ENCODE measurements at places on chromosomes 3 and 15.

- DNase-seq = no peak
These were observed 43.9 kb upstream of the ARL8B start for GRCh38 chr3:5078151-5078550.

- DNase-seq = no peak
These were observed 175.1 kb downstream of the PTPRG start for GRCh38 chr3:61736506-61736905.

DNA sequence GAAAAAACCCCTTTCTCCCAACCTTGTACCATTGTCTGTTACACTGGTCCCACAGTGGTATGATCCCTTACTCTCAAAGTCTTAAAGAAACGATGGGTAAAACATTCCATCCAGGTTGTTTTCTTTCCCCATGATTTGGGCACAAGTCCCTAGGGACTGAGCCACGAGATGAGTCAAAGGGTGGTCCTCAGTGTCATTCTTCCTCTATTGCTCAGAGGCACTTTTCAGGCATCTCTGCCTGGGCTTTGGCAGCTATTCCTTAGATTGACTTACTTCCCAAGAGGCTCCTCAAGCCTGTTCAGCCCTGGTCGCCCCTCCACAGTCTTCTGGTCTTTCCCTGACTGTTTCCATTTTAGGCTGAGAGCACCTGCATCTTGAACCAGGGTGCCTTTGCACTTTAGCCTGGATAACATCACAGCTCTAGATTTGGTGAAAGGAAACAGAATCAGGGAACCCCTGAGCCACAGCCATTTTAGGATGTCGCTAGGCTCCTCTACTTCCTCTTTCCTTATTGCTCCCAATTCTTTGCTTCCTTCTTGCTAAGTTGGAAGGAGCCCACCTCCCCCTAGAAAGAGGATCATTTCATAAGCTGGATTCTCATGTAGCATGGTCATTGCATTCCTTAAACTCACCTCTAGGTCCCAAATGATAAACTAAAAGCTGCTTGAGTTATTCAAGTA lies 131.0 kb upstream of the TPRG1 start:
- DNase-seq = no peak

DNA sequence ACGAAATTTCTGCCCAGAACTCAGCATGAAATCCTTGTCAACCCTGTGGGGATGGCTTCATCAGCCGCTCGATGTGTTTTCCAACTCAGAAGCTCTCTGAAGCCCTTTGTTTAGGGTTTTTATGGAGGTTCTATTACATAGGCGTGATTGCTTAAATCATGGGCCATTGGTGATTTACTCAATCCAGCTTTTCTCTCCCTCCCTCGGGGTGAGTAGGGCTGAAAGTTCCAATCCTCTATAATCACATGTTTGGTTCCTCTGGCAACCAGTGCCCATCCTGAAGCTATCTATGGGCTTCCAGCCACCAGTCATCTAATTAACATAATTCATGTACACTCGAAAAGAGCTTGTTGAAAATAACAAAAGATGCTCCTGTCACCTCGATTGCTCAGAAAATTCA lies 51.6 kb downstream of the GATM start:
- DNase-seq = no peak

DNA sequence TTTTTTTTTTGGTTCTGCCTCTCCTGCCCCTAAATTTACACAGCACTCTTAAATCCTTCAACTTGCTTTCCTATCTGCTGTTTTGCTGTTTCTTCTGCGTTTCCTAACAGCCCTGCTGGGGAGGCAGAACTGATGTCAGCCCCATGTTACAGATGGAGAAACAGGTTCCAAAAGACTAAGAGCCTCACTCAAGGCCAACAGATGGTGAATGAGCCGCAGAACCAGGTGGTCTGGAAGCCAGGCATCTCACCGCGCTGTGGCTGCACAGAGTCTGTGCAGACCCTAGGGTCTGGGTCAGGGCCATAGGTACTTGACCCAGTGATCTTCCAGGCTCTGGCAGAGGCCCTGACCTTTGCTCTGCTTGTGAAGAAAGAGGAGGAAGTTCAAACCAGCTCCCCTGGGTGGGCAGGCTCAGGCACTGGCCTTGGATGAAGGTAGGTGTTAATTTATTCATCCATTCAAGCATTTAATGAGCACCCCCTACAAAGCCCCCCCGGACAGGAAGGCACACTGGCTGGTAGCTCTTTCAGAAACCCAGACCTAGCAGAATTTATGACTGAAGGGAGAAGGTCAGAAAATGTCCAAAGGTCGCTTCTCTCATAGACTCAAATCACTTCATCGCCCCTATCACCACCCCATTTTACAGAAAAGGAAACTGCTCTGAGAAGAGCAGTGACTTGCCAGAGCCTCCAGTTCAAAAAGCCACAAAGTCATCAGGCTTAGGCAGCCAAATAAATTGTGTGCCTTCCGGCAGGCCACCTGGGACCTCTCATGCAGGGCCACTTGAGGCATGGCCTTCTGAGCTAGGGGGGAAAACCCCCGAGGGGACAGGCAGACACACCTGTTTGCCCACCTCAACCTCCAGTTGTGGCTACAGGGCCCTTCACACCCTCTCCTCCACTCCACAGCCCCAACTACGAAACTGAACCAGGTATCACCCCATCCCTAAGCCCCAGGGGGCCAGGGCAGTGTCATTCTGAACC lies 2.7 kb downstream of the CHDH start:
- no peak for DNase-seq

- no peak for DNase-seq
These were observed 36.7 kb upstream of the SLC7A14 start for GRCh38 chr3:170622369-170623159.

- no peak for DNase-seq
These were observed 41.1 kb upstream of the PLSCR5 start for GRCh38 chr3:146646261-146646660.

GRCh38 chr15:33980159-33980558 lies 11.9 kb downstream of the CHRM5 start:
- no peak for DNase-seq

DNA sequence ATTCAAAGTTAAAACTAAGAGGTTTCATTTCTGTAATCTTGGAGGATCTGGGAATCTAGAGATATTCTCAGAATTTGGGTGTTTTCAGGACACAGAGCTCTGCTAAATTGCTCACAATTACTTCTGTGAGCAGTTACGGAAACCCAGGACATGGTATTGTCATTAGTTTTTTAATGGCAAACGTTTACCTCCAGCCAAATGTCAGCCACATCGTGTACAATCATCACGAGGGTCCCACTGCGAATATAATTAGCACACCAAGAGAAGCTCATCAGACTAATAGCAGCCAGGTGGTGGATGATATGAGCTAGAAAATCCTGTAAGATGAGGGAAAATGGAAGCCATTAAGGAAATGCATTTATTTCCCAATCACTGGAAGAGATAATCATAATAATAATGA lies 56.0 kb downstream of the CERS3 start:
- DNase-seq = no peak

DNA sequence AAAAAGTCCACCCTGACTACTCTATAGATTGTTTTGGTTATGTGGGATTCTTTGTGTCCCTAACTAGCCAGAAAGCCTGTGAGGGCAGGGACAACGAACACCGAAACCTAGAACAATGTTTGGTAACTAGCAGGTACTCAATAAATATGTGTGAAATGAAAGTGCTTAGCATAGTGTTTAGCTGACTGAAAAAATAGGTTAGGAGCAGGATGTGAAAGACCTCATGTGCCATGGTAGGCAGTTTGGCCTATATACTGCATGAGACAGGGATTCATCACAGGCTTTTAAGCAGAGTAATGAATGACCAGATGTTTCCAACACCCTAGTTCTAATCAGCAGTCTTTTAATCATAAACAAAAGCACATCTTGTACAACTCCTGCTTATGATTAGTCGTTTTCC lies 64.2 kb downstream of the MYO5A start:
- DNase-seq = no peak

DNA sequence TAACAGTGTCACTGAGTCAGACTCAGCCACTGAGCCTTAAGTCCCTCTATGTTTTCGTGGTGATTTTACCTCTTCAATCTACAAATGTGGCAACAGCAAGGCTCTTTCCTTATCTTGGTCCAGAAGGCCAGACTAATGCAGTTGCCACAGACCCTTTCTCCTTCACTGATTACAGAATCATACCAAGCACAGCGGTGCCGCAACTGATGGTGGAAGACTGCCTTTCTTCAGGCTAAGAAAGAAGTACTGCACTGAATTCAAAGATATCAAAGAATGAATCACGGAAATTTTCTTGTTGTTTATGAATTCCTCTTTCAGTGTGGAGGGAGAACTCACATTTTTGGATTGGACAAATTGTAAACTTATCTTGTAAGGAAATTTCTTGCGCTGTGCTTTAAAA lies 18.6 kb downstream of the DCP1A start:
- no peak for DNase-seq

- no peak for DNase-seq
These were observed 25.9 kb downstream of the RAD18 start for GRCh38 chr3:8937064-8938020.

DNA sequence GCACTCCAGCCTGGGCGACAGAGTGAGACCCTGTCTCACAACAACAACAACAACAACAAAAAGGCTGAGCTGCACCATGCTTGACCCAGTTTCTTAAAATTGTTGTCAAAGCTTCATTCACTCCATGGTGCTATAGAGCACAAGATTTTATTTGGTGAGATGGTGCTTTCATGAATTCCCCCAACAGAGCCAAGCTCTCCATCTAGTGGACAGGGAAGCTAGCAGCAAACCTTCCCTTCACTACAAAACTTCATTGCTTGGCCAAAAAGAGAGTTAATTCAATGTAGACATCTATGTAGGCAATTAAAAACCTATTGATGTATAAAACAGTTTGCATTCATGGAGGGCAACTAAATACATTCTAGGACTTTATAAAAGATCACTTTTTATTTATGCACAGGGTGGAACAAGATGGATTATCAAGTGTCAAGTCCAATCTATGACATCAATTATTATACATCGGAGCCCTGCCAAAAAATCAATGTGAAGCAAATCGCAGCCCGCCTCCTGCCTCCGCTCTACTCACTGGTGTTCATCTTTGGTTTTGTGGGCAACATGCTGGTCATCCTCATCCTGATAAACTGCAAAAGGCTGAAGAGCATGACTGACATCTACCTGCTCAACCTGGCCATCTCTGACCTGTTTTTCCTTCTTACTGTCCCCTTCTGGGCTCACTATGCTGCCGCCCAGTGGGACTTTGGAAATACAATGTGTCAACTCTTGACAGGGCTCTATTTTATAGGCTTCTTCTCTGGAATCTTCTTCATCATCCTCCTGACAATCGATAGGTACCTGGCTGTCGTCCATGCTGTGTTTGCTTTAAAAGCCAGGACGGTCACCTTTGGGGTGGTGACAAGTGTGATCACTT lies 2.0 kb downstream of the CCR5 start:
- no peak for DNase-seq

GRCh38 chr3:126487151-126487771 lies 11.6 kb upstream of the ZXDC start:
- DNase-seq = no peak

DNA sequence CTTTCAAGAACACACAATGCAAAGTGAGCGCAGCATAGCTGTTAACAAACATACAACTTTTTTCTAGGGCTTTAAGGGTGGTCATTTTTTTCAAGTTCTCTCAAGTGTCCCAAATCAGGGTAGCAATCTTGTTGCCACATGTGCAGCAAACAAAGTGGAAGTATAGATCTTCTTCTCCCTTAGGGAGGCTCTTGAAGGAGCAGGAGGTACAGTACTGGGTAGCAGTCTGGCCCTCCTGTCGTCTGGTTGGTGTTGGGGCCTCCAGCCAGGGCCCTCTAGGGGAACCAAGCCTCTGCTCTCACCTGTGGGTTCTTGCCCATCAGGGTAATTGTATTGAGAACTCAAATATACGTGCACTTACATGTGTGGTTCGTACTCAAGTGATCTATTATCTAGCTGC lies 25.8 kb downstream of the MKRN2 start:
- DNase-seq = no peak

GRCh38 chr3:62187022-62187431 lies 186.3 kb downstream of the FEZF2 start:
- DNase-seq = no peak

DNA sequence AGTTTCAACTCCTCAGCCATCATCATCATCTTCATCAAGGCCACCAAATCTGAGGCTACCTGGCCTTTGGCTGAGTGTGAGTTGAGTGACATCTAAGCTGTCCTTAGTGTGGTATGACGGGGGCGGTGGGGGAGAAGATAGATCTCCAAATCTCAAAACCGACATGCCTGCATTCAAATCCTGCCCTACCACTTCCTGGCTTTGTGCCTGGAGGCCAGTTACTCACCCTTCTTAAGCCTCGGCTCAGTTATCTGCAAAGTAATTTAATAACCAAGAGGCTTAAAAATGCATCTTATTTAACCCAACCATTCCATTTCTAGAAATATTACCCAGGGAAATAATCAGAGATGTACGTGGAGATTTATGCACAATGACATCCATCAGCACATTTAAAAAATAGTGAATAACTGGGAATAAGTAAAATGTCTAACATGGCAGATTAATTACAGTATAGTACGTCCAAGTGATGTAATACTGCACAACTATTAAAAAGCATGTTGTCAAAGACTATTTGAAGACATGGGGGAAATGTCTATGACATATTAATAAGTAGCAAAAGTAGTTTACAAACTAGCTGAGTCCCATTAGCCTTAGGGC lies 167.4 kb downstream of the NTRK3 start:
- no peak for DNase-seq

- no peak for DNase-seq
These were observed 65.9 kb upstream of the POMGNT2 start for GRCh38 chr3:43171748-43172147.

- DNase-seq = no peak
These were observed 513.2 kb upstream of the TBL1XR1 start for GRCh38 chr3:177710506-177710905.

DNA sequence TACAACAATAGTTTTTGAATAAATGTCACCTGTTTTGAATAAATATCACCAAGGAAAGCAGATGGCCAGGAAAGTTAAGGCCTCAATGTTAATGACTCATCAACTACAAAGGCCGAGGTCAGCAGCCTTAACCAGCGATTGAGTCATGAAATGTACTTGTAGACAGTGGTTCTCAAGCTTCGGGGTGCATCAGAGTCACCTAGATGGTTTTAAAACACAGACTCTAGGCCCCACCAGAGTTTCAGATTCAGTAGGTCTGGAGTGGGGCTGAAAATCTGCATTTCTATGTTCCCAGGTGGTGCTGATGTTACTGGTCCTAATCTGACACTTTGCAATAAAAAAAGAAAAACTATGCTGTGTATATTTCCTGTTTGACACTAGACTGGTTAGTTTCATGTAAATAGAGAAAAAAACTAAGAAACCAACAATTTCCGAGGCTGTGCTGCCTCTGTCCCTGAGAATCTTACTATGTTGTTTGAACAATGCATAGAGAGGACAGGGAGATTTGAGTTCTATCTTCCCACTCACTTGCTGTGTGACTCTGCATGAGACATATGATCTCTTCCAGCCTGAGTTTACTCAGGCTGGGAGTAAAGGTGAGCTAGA lies 9.8 kb downstream of the RAB27A start:
- no peak for DNase-seq

- no peak for DNase-seq
These were observed 25.1 kb downstream of the SOX14 start for GRCh38 chr3:137789236-137789635.

DNA sequence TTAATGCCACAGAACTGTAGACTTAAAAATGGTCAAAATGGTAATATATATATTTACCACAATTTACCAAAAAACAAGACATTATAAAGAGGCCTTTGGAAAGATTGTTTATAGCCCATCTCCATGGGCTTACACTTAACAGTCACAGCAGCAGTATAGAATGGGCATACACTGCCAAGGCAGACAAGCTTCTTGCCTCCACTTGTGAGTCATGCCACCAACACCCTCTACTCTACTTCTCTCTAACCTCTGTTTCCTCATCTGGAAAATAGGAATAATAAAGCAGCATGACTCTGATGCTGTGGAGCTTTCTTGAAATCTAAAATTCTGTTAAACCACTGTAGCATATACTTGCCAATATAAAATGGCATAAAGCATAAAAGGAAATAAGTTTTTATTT lies 14.4 kb upstream of the GPR156 start:
- no peak for DNase-seq

Data from HuH-7 (cell line).